CD4-positive, alpha-beta T cell treated with Interleukin-12 subunit alpha and Interleukin-12 subunit beta, for 1 hour (primary cell): ENCODE measurements at places on chromosomes 1 and 21.

- DNase-seq, result no peak
These were observed 199.3 kb downstream of the TTLL7 start for GRCh38 chr1:83799594-83799993.

DNA sequence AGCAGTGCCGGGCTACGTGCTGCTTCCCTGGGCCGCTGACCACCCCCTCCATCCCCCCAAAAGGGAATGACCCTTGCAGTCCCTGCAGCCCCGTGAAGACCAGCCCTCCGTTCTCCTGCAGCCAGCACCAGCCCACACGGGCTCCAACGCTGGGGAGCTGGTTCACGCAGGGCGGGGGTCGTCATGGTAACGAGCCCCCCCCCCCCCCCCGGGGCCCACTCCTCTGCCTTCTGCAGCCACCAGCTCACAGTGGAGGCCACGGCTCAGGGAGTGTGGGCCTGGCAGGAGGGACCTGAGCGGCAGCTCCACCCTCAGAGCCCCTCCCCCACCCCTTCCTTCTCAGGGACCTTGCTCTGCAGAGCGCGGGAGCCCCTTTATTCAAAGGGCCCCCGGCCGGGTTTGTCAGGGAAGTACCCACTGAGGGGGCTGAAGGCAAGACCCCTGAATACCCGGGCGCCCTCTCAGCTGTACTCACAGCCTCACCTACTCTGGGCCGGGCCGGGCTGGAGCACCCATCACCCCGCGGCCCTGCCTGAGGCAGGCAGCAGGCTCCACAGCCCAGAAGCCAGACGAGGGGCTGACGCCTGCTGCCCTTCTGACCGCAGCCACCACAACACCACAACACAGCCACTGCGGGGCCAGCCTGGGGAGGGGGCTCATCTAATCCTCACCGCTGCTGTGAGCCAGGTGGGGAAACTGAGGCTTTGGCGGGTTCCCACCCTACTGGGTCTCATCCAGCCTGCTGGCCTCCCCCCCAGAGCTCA lies 12.6 kb downstream of the MEGF6 start:
- DNase-seq, result no peak

DNA sequence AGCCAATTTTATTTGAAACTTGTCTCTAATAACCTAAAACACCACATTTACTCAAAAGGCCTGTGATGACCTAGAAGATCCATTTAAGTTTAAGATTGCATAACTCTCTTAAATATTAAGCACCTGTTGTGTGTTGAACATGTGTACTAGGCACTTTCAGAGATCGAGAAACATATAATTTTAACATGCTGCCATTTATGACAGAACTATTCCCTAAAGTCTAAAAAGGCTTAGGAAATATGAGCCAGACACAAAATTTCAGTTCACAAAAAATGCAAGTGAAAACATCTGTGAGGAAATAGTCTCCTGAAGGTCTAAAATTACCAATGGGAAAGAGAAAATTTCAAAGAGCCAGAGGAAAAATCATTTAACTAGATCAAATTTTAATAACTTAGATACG lies 37.7 kb downstream of the CEP170 start:
- DNase-seq, result no peak

- no peak for DNase-seq
These were observed 97.4 kb upstream of the ADGRL2 start for GRCh38 chr1:81703391-81703755.

- DNase-seq, result no peak
These were observed 14.7 kb upstream of the CYYR1 start for GRCh38 chr21:26587736-26588201.

- DNase-seq, result no peak
These were observed 14.7 kb downstream of the PEX14 start for GRCh38 chr1:10489291-10490055.

DNA sequence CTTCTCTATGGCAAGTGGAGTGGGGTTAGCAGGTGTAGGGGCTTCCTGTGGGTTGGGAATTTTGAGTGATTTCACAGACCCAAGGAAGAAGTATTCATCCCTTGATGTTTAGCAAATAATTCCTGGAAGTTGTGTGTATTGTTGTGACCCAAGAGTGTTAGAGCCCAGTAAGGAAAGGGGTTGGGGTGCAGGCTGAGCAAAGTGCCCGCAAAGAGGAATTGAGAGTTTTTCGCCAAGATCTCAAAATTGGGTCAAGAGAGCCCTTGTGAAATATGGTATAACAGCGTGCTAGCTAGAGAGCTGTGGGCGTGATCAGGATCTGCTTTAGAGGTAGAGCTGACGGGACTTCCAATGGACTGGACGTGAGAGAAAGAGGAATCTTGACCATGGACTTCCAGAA lies 73.0 kb upstream of the LAPTM5 start:
- DNase-seq, result no peak

GRCh38 chr1:169727307-169727706 lies 6.6 kb downstream of the SELE start:
- no peak for DNase-seq

DNA sequence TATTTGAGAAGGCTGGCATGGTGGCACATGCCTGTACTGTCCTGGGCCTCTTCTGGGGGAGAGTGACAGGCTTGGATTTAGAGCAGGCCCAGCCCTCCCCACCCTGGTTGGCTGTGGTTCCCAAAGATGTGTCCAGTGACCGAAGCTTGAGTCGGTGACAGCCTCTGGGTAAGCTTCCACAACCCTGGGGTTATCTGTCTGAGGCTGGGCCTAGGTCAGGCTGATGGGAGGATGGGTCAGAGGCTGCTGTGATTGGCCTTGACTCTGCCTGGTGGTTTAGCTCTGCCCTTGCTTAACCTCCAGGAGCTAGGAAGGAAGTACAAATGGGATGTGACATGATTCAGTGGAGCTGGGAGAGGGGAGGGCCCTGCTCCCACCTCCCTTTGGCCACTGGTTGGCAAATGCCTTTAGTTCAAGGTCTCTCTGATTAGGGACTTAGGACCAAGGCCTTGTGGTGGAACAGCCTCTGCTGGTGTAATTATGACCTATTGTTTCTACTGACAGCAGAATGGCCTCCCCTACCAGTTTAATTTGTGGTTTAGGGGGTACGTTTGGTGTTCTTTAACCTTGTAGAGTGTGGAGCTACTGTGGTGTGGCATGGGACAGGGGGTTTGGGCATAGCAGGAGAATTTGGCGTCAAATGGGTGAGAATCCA lies 16.6 kb downstream of the NUDC start:
- no peak for DNase-seq
